ENCODE measurements at places on chromosomes 2 and 18.

DNA sequence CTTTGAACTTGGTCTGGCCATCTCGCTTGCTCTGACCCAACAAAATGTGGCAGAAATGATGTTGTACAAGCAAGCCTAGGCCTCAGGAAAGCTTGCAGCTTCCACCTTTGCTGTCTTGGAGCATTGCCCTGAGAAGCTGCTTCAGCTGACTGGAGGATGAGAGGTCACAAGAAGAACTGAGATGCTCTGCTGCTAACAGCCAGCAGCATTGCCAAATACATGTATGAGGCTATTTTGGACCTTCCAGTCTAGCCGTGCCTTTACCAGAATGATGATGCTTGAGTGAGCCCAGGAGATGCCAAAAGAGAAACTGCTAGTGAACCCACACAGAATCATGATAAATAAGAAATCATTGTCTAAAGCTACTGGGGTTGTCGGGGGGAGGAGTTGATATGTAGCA lies 13.2 kb upstream of the ITGAV start:
- DNase-seq, result no peak

- DNase-seq, result no peak
These were observed 113.7 kb downstream of the B3GNT2 start for GRCh38 chr2:62309465-62310091.

DNA sequence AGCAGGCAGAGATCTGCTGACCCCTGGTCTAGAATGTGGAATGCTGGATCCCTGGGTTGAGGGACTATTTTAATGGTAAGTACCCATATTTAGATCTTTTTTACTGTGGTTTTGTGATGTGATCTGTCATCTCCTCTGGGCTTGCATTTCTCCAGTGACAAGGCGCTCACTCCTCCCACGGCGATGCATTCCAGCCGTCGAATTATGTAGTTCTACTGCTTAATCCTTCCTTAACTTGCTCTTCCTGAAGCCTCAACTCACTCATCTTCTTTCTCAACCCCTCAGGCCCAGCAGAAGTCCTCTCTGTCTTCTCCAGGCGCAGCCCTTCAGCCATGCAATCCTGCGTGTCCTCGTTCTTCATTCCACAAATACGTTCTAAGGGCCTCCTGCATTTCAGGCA lies 51.2 kb downstream of the HPCAL1 start:
- no peak for DNase-seq

DNA sequence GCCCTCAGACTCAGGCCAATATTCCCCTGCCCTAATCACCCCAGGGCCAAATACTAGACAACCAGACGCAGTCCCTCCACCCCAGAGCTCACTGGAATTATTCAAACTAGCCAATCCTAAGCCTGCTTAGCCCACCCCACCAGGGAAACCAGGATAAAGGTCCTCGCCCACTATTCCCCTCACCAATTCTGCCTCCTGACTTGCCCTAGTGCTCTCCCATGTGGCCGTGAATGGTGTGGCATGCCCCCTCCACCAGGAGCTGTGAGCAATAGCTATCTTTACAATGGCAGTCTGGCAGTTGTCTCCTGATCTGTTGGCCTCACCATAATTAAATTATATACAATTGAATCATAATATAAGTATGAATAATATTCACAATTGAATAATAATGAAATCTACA lies 42.3 kb downstream of the FAM124B start:
- no peak for DNase-seq

Data from T-helper 9 cell (primary cell).